ENCODE measurements at places on chromosomes 13 and 19.

DNA sequence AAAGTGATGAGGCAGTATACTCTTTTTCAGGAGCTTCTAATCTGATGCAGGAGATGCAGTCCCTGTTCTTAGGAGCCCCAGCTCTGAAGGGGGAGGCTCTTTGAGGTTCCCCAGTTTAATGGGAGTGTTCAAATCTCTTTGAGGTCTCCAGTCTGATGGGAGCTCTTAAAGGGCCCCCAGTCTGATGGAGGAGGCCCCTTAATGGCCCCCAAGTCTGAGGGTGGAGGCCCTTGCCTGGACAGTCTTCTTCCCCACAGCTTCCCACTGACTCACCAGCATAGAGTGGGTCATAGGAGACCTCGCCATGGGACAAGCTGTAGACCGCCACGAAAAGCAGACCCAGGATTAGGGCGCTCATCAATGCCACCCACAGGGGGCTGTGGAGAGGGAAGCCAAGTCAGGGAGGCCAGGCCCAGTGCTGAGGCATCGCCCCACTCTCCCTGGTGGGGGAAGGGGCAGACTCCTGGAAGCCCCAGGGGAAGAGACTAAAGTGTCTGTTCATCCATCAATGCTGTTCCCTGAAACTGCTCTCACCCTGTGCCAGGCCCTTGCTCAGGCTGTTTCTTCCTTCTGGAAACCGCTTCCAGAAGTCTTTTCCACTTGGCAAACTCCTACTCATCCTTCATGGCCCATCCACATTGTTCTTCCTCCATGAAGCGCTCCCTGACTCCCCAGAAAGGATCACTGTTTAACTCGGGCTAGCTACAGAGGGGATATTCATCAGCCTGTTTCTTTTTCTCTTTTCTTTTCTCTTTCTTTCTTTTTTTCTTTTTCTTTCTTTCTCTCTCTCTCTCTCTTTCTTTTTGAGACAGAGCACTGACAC, 2.1 kb downstream of the TM6SF2 start:
- H3K4me1 ChIP-seq, result peaks cover 11% of the 10 kb centered on the region
- H3K27ac ChIP-seq, result no peak overlapping the region
- H3K4me3 ChIP-seq, result no peak overlapping the region
- peaks cover 3% of the 10 kb centered on the region for H3K36me3 ChIP-seq

GRCh38 chr13:113216254-113217048, 7.0 kb downstream of the CUL4A start:
- peaks cover 17% of the 10 kb centered on the region for H3K4me1 ChIP-seq
- DNase-seq, result no peak

DNA sequence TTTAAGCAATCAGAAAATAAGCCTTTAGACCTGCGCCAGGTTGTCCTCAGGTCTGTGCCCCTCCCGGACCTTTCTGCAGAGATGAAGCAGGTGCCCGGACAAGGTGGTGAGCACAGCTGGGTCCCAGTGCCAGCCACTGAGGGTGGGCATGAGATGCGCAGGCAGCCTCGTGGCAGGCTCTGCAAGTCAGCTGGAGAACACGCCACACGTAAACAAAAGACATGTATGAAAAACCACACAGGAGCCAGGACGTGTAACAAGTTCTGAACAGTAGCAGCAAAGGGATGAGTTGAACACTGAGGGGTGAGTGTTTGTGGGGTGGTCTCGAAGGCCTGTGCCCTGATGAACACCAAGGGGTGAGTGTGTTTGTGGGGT, 68.8 kb upstream of the MCF2L start:
- H3K27me3 ChIP-seq, result peaks cover 12% of the 10 kb centered on the region
- no peak overlapping the region for H3K27ac ChIP-seq
- H3K4me1 ChIP-seq, result peaks cover 2% of the 10 kb centered on the region
- no peak overlapping the region for H3K4me3 ChIP-seq
- DNase-seq, result no peak

DNA sequence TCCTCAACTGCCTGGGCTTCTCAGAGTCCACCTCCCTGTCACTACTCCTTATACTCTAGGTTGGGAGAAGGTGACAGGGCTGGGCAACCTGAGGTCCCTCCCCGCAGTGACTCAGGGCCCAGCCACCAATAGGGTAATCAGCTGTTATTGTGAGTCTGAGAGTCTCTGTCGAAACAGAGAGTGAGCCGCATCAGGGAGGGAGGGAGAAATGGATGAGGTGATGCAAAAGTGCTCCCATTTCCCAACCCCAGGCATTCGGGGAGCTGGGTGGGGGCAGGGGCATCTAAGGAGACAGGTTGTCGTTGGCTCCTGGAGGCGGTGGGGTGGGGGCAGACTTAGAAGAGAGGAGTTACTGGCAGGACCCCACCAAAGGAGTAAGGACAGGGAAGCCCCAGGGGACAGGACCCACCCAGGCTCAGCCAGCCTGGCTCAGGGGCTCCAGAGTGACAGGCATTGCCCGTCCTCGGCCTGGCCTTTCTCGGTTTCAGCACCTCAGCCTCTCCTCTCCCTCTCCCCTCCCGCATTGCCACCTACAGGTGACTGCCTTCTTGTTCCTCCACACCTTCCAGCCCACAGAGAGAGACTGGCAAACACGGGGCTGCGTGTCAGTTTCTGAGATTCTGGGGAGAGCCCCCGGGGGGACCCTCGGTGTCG, at the start of gene DMKN:
TSS of gene DMKN (minus strand) at position 22 of the 654 bp plus-strand sequence. CDS start 174 bp downstream, outside the sequence.
- no peak for DNase-seq
- peaks cover 16% of the 10 kb centered on the region for H3K4me1 ChIP-seq
- H3K27ac ChIP-seq, result no peak within 1 kb of the TSS

GRCh38 chr19:45779231-45780145, 2.8 kb downstream of the DMPK start:
- DNase-seq, result peak; percentile 94
- peaks cover 20% of the 10 kb centered on the region for H3K4me1 ChIP-seq
- peak overlapping the region; percentile 73 for H3K4me3 ChIP-seq
- H3K36me3 ChIP-seq, result peaks cover 28% of the 10 kb centered on the region

GRCh38 chr19:17468302-17469091, 1.8 kb upstream of the SLC27A1 start:
- no peaks in the 10 kb centered on the region for H3K36me3 ChIP-seq
- peaks cover 32% of the 10 kb centered on the region for H3K4me1 ChIP-seq
- H3K27ac ChIP-seq, result peak overlapping the region; percentile 92
- no peak for DNase-seq
- no peaks in the 10 kb centered on the region for H3K27me3 ChIP-seq

DNA sequence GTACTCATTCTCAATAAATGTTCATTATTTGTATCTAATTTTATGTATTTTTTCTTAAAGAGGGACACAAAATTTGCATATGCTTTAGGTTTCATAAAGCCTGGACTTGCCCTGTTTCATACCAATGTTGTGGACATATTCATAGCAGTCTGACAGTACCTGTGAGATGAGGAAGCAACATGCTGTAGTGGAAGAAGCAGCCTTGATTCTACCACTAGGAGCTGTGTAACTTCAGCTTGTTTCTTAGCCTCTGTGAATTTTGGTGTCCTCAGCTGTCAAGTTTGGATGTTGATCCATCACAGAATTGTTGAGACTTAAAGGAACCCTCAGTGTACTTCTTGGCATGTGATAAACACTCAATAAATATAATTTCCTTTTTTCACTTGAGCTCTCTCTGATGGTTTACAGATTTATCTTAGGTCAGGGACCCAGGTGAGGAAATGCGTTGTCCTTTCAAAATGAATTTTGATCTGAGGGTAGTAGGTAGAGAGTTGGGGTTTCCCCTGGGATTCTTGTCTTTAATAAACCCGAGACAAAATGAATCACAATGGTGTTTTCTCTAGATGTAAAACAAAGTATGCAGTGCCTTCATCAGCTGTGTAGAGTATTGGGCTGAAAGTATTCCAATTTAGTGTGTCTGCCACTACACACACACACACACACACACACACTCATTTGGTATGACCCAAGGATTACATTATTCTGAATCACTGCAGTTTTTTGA, 152.1 kb downstream of the KCNRG start:
- H3K4me3 ChIP-seq, result no peak overlapping the region
- no peaks in the 10 kb centered on the region for H3K36me3 ChIP-seq
- no peak for DNase-seq
- peak overlapping the region; percentile 37 for H3K27ac ChIP-seq
- H3K4me1 ChIP-seq, result peaks cover 15% of the 10 kb centered on the region

GRCh38 chr13:73948848-73949529, 185.2 kb downstream of the KLF12 start:
- H3K36me3 ChIP-seq, result peaks cover 15% of the 10 kb centered on the region
- H3K4me3 ChIP-seq, result no peak overlapping the region
- peaks cover 87% of the 10 kb centered on the region for H3K4me1 ChIP-seq
- no peak for DNase-seq
- peak overlapping the region; percentile 63 for H3K27ac ChIP-seq

DNA sequence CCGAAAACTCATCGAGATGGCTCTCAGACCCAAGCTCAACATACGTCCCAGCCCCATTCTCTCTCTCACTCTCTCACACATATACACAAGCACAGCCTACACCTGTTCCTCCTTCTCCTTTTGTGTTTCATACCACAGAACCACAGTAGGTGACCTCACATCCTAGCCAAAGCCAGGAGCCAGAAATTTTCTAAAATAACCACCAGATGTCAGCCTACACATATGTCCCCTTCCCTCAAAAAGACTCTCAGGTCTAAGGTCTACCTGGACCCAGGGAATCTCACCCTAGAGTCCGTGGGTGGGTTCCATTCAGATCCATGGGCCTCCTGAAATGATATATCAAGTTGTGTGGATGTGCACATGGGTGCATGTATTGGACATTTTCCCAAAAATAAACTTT, 104.2 kb upstream of the IPO5 start:
- no peaks in the 10 kb centered on the region for H3K36me3 ChIP-seq
- no peak for DNase-seq
- H3K27ac ChIP-seq, result no peak overlapping the region

DNA sequence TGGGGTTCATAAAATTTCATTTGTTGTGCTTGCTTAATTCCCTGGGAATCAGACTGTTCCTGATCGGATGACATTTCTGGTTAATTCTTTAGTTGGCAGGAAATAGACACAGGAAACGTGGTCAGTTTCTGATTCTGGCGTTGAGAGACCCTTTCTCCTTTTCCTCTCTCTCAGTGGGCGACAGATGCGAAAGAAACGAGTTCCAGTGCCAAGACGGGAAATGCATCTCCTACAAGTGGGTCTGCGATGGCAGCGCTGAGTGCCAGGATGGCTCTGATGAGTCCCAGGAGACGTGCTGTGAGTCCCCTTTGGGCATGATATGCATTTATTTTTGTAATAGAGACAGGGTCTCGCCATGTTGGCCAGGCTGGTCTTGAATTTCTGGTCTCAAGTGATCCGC, 10.8 kb downstream of the LDLR start:
- no peak for DNase-seq
- peaks cover 93% of the 10 kb centered on the region for H3K36me3 ChIP-seq
- H3K4me1 ChIP-seq, result peaks cover 36% of the 10 kb centered on the region

- peaks cover 10% of the 10 kb centered on the region for H3K27me3 ChIP-seq
- no peaks in the 10 kb centered on the region for H3K4me1 ChIP-seq
- no peak for DNase-seq
- H3K4me3 ChIP-seq, result no peak overlapping the region
- H3K27ac ChIP-seq, result no peak overlapping the region
These were observed 47.1 kb upstream of the CNMD start for GRCh38 chr13:52786766-52787165.

GRCh38 chr13:35851356-35851755, 279.8 kb downstream of the DCLK1 start:
- DNase-seq, result no peak
- H3K27ac ChIP-seq, result no peak overlapping the region
- H3K27me3 ChIP-seq, result peaks cover 12% of the 10 kb centered on the region
- no peak overlapping the region for H3K4me3 ChIP-seq

GRCh38 chr19:38228491-38229439, 4.7 kb upstream of the DPF1 start:
- peaks cover 18% of the 10 kb centered on the region for H3K4me1 ChIP-seq
- no peaks in the 10 kb centered on the region for H3K36me3 ChIP-seq
- no peak overlapping the region for H3K27ac ChIP-seq
- peak overlapping the region; percentile 66 for H3K4me3 ChIP-seq
- peaks cover 74% of the 10 kb centered on the region for H3K27me3 ChIP-seq

GRCh38 chr19:47427241-47428176, 8.2 kb upstream of the MEIS3 start:
- H3K27ac ChIP-seq, result no peak overlapping the region
- DNase-seq, result peak; percentile 80
- H3K4me1 ChIP-seq, result peaks cover 13% of the 10 kb centered on the region
- H3K4me3 ChIP-seq, result no peak overlapping the region
- no peaks in the 10 kb centered on the region for H3K36me3 ChIP-seq

GRCh38 chr13:101829484-101829883, 377.0 kb downstream of the ITGBL1 start:
- H3K27me3 ChIP-seq, result peaks cover 3% of the 10 kb centered on the region
- no peak for DNase-seq
- H3K4me1 ChIP-seq, result no peaks in the 10 kb centered on the region
- no peak overlapping the region for H3K4me3 ChIP-seq

DNA sequence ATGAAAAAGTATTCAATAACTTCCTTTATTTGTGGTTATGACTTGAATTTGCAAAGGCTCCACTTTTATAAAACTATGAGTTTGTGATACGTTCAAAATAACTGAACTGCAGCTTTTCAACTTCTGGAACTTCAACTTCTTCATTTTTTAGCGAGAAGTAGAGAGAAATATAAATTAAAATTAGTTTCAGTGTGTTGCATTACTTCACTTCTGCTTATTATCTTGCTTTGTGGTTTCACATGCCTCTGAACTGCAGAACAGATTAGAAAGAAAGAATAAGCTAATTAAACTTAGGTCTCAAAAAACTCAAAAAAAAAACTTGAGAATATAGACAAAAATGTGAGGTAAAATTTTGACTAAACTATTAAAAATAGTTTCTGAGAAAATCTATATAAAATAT, 1073.4 kb downstream of the PCDH17 start:
- DNase-seq, result no peak
- no peak overlapping the region for H3K4me3 ChIP-seq
- H3K36me3 ChIP-seq, result no peaks in the 10 kb centered on the region
- H3K27ac ChIP-seq, result no peak overlapping the region

DNA sequence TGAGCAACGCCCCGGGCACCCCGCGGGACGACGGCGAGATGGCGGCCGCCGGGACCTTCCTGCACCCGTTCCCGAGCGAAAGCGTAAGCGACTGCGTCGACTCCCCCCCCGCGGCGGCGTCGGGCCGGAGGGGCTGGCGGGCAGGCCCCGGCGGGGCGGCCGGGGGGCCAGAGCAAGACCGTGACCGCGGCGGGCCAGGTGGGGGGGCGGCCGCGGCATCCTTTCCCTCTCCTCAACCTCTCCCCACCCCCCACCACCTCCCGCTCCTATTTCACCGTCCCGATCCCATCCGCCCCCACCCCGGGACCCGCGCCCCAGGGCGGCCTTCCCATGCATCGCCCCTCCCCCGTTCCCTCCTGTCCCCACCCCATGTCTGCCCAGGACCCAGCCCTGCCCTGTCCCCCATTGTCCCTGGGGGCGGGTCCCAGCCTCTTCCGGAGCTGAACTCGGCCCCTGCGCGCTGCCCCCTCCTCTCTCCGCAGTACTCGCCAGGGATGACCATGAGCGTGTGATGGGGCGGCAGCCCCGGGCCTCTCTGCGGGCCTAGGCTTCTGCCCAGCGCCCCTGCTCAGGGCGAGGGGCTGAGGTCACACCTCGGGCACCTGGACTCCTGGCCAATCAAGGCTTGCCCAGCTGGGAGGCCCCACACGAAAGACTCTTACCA, 4.1 kb downstream of the ISYNA1 start:
- H3K4me1 ChIP-seq, result peaks cover 35% of the 10 kb centered on the region
- peak overlapping the region; percentile 44 for H3K27ac ChIP-seq
- H3K4me3 ChIP-seq, result peak overlapping the region; percentile 36
- H3K36me3 ChIP-seq, result peaks cover 32% of the 10 kb centered on the region
- no peaks in the 10 kb centered on the region for H3K27me3 ChIP-seq
